Fibroblast of skin of abdomen (primary cell): ENCODE measurements at places on chromosomes 5 and 9.
A peak's percentile ranks its signal among the peaks of the same experiment; 100 is the strongest.

DNA sequence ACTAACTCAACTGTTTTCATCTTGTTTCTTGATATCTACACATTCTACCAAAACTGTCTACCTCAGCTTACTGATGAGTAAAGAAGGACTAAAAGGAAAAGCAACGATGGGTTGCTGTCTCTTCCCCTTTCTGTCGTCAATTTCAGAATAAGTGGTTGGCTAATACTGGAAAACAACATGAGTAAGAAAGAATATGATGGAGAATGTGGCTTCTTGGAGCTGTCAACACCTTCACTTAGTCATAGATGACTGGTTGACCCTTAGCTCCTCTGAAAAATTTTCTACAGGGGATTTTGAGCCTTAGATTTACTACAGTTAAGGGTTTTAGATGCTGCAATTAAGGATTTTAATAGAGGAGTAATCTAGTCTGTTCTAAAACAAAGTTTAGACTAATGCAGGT is 797.9 kb downstream of the TLE4 start:
- DNase-seq, result peak; percentile 82

- no peak for DNase-seq
Observed at GRCh38 chr5:157459715-157460599, at the start of gene NIPAL4. Gene NIPAL4 (plus strand): TSS chr5:157460213. CDS start chr5:157460321, 108 bp downstream.

DNA sequence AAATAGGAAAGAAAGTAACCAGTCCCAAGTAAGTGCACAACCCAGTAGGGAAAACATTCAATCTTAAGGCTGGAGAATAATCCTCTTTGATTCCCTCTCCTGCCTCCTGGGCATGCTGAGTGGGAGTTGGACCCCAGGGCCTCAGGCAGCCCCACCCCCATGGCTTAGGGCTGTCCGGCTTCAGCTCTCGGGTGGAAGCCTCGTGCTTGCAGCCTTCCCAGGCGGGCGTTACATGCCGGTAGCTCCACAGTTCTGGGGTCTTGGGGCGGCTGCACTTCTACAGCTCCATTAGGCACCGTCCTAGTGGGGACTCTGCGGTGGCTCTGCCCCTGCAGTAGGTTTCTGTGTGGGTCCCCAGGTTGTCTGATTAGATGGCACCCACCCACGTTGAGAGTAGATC is 10.1 kb downstream of the GLIPR2 start:
- DNase-seq, result no peak

DNA sequence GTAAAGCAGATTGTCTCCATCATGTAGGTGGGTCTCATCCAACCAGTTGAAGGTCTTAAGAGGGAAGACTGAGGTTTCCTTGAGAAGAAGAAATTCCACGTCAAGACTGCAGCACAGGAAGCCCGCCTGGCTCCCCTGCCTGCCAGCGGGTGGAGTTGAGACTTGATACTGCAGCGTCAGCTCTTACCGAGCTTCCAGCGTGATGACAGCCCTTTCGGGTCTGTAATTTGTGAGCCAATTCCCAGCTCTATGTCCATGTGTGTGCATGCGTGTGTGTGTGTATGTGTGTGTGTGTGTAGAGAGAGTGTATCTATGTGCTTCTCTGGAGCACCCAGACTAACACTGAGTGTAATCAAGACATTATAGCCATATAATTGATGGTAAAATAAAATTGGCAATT is 379.7 kb upstream of the IRX2 start:
- no peak for DNase-seq

- no peak for DNase-seq
Observed at GRCh38 chr9:98890256-98890655, 53.5 kb upstream of the COL15A1 start.

DNA sequence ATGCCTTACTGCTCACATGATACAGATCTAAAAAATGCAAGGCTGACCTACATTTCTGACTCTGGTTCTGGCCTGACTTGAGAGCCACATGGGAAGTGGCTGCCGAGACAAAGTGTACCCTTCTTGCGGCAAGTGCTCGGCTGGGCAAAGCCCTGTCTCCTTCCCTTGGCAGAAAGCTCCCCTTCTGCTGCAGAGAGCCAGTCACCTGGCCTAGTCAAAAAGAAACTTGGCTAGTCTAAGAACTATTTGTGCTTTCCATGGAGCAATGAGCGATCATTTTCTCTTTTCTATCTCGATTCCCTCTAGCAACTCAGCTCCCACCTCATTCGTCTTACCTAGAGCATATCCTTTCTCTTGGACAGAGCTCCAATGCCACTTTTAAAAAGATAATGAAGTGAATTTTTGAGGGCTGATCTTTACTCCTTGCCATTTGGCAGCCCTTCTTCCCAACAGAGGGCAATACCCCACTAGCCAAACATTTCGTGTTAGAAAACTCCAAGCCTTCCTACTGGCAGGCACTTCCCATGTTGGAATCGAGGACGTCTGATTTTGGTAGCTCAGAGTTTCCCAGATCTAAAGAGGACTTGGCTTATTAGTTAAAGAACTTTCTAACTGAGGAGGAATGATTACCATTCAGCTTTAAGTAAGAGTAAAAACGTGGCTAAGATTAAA is 108.1 kb upstream of the PRRC1 start:
- no peak for DNase-seq

DNA sequence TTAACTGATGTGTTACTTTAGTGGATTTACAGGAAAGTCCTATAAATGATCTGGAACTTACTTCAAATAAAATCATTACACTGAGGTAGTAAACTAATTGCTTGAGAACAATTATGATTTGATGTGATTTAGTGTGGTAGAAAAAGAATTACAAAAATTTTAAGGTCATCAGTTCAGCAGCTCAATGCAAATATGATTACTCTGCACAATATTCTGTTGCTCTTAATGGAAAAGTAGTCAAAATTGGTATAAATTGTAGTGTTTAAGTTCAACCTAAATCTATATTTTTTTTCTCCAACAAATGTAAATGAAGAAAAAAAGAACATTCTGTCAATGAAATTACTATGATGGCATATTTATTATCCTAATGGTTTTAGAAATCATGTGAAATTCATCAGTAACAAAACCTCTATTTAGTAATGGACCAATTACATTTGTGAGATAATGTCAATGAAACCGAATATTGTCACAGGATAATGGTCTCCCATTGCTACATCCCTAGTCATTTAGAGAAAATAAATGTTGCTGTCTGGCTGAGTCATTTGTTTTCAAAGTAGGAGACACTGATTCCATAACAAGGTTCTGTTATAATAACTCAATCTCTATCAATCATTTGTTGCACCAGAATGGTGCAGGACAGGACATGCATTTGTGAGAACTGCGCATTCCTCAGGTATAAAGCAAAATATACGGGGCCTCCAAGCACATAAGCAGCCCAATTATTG is 177.1 kb downstream of the NFIB start:
- DNase-seq, result no peak

- no peak for DNase-seq
Observed at GRCh38 chr9:69120380-69121154, 53.5 kb upstream of the TJP2 start.

DNA sequence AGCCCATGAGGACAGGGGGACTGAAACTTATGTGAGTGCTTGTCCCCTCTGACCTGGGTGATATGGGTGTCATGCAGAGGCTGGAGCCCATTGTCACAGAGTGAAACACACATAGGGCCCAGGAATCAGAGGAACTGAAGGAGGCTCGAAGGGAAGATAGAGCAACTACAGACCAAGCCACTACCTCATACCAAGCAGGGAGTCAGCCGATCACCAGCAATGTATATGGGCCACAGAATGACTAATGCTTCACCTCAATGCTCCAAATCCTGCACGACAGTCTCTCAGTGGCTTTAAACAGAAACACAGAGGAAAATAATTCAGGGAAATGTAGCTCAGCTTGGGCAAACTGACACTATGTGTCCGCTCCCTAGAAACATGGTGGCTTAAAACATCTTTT is 8.9 kb upstream of the FBXW11 start:
- DNase-seq, result no peak

- DNase-seq, result no peak
Observed at GRCh38 chr9:98570663-98571440, 137.9 kb downstream of the GABBR2 start.

- DNase-seq, result no peak
Observed at GRCh38 chr5:68455216-68455615, 239.7 kb downstream of the PIK3R1 start.

DNA sequence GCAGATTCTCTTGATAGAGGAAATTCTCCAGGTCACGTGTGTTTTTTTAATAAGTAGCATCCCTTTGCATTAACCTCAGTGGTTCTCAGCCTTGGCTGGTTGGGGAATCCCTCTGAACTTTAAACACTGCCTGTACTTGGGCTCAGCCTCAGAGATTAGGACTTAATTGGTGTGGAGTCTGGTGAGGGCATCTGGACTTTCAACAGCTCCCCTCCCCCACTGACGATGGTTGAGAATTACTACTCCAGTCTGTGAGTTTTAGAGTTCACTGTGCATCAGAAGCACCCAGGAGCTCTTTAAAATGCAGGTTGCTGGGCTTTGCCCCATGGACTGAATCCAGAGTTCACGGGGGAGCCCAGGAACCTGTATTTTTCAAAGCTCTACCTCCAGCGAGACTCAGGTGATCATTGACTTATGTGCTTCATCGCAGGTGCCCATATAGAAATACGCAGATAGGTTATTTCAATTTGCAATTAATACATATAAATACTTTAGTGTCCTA is 71.4 kb downstream of the DAPK1 start:
- DNase-seq, result no peak

DNA sequence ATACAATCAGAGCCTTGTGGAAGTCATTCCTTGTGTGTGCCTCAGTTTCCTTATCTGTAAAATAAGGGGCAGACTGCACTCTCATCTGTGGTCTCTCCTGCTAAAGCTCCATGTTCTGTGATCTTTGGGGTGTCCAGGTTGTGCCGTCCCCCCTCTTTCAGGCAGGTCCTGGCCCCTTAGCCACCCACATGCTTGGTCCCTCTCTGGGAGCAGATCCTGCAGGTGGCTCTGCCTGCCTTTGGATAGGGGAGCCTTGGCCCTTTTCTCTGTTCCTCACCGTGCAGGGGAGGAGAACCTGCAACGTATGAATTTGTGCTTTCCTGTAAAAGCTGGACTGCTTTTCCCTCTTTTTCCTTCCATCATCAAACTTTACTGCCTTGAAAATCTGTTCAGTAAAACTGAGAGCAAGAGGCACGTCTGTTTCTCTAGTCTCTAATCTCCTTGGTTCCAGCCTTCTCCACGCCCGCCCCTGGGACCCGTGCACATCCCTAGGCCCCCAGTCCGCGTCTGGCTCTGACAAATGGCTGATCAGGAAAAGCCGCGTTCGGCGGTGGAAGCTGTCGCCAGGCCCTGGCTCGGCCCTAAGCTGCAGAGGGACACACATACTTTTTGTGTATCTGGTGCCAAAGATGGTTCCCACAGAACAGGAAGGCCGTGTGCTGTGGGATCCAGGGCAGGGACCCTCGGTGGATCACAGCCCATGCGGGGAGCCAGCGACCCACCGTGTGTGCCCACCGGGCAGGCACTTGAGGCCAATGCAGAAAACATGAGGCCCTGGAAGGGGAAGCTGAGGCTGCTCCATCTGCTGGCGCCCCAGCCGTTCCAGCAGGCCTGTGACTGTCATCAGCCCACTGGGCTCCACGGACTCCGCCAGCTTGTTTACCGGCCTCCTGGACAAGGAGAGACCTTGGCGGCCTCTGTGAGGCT is 43.4 kb upstream of the COL5A1 start:
- DNase-seq, result peak; percentile 20

- peak; percentile 59 for DNase-seq
Observed at GRCh38 chr9:79912318-79913070, 340.7 kb downstream of the TLE4 start.

- DNase-seq, result no peak
Observed at GRCh38 chr5:149132474-149132873, 8.8 kb upstream of the ABLIM3 start.

DNA sequence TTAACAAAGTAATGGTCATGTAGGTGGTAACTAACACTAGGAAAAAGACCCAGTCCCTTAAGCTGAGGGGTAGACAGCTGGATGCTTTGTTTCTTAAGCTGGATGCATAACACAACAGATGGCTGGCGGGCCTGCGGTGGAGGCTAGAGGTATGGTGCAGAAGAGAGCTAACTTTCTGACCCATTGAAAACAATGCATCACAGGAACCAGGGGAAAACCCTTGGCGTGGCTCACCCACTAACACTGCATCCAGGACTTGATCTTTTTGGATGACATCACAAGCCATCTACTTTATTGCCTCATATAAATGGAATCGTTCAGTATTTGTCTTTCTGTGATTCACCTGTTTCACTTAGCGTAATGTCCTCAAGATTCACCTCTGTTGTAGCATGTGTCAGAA is 138.7 kb downstream of the AUH start:
- DNase-seq, result no peak

- DNase-seq, result no peak
Observed at GRCh38 chr5:8871446-8871845, 674.4 kb downstream of the SEMA5A start.

GRCh38 chr9:124332361-124333202 is 74.8 kb downstream of the NEK6 start:
- DNase-seq, result no peak

DNA sequence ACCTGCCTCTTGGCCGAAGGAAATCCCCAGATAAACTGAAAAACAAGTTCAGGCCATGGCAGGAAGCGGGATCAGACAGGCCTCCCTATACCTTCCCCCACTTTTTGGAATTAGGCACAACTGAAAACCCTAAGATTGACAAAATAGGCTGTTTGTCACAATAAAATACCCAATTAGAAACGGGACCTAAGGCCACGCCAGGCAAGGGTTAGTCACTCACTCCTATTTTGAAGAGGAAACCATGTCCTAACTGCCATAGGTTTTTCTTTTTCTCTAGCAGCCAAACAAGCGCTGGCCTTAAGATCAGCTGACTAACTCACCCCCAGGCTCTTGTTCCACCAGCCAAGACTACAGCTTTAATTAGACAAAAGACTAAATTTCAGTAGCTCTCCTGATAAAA is 11.9 kb downstream of the FBP2 start:
- DNase-seq, result no peak

- DNase-seq, result no peak
Observed at GRCh38 chr9:129383019-129383560, 205.0 kb upstream of the IER5L start.

DNA sequence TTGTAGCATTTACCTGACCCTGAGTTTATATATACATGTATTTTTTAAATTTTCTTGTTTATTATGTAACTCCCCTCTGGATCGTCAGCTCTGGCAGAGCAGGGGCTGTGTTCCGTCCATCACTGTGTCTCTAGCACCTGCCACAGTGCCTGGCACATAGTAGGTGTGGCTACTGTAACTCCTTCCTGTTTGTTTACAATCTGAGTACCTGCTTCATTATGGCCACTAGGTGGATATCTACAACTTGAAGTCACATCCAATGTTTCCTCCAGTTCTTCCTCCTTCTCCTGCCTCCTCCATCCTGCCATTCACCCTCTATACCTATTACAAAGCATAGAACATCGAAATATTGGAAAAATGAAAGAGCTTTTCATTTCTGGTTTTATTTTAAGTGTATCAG is 14.2 kb upstream of the PPP1R2B start:
- no peak for DNase-seq

DNA sequence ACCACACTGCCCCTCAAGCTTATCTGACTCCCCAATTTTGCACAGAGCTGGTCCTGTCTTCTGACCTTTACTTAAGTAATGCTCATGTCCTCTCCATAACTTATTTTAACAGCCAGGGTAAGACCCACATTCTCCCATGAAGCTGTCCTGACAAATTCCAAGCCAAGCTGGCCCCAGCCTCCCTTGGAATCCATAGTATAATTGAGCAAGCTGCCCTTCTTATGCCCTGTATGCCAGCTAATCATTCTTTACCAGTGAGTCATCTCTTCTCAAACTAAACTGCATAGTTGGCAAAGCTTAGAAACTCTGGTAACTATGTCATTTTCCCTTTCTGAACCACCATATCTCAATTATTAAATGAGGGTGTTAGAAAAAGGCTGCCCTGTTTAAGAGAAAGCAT is 92.4 kb downstream of the NFIB start:
- peak; percentile 60 for DNase-seq
